Stimulated activated CD4-positive, alpha-beta T cell treated with anti-CD3 and anti-CD28 coated beads, TNF-alpha, amount 100 ng/mL, for 4 hours (primary cell): ENCODE measurements at places on chromosomes 13 and 19.

GRCh38 chr19:41206456-41206855 is 12.6 kb upstream of the AXL start:
- DNase-seq: no peak

GRCh38 chr19:43826787-43827754 is at the start of gene ZNF283:
ZNF283 (plus strand) TSS chr19:43827321; CDS start chr19:43833505, 6,184 bp downstream.
- DNase-seq: peak; percentile 63

- no peak for DNase-seq
Measured at GRCh38 chr13:67036699-67037457, 193.3 kb downstream of the PCDH9 start.

DNA sequence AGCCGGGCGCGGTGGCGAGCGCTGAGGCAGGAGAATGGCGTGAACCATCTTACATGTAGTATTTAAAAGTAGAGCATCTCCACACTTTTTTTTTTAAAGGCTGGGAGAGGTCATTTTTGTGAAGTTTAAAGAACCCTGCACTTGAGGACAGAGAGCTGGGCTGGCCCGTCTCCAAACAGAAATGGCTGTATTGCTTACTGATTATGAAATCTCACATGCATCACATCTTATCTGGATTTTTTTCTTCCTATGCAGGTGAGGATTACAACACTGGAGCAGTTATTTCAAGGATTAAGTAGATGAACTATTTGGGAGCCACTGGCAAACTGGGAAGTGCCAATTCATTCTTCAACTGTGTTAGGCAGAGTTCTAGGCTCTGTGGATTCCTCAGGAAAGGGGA is 59.5 kb downstream of the TEX26 start:
- no peak for DNase-seq

GRCh38 chr13:30829833-30830637 is 76.0 kb upstream of the MEDAG start:
- DNase-seq: no peak

- no peak for DNase-seq
Measured at GRCh38 chr13:30734439-30734838, 904 bp upstream of the ALOX5AP start.

DNA sequence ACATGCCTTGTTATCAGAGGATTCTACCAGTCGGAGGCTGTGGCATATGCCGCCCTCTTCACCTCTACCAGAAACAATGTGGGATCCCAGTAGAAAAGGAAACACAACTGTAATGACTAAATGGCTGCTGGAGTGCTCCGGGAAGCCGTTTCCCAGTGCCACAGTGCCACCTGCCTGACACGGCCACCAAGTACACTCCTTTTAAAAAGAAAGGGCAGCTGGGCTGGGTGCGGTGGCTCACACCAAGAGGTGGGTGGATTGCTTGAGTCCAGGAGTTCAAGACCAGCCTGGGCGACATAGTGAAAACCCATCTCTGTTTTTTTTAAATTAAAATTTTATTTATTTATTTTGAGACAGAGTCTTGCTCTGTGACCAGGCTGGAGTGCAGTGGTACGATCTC is 67.3 kb downstream of the TRPM4 start:
- DNase-seq: no peak

DNA sequence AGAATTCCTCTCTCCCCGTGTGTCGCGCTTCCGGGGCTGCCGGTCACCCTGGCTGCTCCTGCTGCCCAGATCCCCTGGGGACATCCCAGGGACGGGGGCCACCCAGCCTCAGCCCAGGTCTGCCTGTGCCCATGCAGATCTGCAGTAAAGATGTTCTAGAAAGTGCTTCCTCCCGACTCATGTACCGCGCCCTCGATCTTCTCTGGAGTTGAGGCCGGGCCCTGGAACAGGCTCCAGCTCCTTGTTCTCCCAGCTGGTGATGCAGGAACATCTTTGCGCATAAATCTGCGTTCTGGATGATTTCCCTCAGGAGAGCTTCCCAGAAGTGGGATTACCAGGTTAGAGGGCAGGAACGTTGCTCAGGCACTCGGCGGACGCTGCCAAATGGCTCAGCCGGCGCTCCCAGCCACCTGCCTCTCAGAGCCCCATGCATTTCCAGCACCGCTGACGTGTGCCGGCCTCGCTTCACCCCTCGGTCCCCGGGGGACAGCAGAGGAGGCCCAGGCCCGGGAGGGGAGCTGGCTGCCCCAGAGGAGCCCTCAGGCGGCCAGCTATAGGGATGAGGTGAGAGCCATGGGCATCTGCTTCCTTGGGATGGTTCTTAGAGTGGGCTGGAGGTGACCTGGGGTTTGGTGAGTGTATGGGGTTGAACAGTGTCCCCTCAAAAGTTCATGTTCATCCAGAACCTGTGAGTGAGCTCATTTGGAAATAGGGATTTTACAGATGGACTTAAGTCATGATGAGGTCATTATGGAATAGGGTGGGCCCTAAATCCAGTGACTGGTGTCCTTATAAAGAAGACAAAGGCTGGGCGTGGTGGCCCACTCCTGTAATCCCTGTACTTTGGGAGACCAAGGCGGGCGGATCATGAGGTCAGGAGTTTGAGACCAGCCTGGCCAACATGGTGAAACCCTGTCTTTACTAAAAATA is 42.6 kb downstream of the CRTC1 start:
- DNase-seq: no peak

GRCh38 chr13:30845297-30846214 is 60.5 kb upstream of the MEDAG start:
- no peak for DNase-seq

DNA sequence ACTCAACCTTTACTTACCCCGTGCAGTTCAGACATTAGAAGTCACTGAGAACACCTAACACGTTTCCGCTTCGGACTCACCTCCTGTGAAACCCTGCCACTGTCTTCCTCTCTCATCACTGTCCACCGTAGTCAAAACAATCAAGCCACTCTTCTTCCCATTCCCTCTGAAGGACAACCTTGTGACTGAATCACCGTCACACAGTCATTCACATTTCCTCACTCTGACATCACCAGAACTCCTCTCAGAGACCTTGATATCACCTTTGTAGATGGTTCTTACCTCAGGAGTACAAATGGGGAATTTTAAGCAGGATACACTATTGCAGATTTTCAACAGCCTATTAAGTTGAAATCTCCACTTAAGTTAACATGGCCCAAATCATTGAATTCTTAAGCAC is 1.3 kb upstream of the KBTBD6 start:
- DNase-seq: no peak

DNA sequence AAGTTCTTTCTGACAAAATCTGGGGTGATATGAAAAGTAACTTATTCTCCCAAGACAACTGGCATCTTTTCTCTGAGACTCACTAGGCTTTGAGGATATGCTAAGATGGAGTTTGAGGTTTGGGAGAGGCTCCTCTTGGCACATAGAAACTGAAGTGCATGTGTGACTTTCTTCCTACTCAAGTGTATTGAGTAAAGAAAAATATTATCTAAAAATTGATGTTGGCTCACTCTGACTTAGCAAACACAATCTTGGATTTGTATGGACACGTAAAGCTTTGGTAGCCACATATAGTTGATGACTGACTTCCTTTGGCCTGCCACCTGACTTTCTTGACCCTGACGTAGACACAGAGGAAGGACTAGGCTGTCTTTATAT is 71.1 kb upstream of the KLF12 start:
- DNase-seq: no peak

DNA sequence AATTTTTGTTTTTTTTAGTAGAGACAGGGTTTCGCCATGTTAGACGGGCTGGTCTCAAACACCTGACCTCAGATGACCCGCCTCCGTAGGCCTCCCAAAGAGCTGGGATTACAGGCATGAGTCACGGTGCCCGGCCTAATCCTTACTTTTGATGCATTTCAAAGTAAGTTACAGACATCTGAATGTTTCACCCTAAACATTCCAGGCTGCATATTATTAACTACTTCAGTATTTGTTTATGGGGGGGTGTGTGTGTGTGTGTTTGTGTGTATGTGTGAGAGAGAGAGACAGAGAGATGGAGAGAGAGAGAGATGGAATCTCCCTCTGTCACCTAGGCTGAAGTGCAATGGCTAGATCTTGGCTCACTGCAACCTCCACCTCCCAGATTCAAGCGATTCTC is 13.1 kb downstream of the SULT2B1 start:
- DNase-seq: no peak
